ENCODE measurements at places on chromosomes 2 and 18.
A peak's percentile ranks its signal among the peaks of the same experiment; 100 is the strongest.

GRCh38 chr2:155427470-155427869 lies 729.0 kb downstream of the KCNJ3 start:
- DNase-seq, result no peak

- peak; percentile 81 for DNase-seq
Measured at GRCh38 chr2:144516981-144517865, 2.7 kb downstream of the ZEB2 start.

- DNase-seq, result no peak
Measured at GRCh38 chr2:141611176-141611571, 519.6 kb downstream of the LRP1B start.

DNA sequence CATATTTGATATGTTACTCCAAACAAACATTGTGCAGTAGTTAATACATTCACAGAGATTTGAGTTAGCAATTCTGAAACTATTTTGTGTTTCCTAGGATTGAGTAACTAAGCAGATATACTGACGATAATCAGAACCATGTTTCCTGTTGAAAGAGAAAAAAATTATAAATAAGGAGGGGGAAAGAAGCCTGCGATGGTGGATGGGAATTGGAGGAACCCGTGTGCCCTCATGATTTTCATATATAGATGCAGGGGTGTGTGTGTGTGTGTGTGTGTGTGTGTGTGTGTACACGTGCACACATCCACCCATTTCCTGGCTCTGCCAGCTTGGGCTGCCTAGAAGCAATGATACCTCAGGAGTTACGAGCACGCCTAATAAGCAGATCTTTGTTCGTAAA lies 56.9 kb downstream of the LPIN2 start:
- DNase-seq, result no peak

All from kidney epithelial cell (primary cell).